GM12891 (cell line): ENCODE measurements at places on chromosomes 7 and 10.

GRCh38 chr10:3648170-3648569 is 136.8 kb downstream of the KLF6 start:
- no peak for DNase-seq

- DNase-seq = peak; percentile 76
Observed at GRCh38 chr7:44073664-44074348, 8.4 kb upstream of the PGAM2 start.

DNA sequence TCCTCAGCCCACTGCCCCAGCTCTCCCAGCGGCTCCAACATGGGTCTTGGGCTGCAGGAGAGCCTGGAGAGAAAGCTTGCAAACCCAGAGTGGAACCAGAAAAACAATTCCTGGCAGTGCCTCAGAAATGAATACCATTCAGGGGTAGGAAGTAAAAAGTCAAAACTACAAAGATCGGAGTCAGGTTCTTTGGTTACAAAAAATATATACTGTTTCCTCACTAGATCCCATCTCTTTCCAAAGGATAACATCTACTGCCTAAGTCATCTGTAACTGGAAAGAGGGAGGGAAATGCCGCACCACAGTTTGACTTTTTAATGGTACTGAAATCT is 14.9 kb downstream of the CREB3L2 start:
- DNase-seq = no peak

GRCh38 chr10:71911296-71911953 is 52.8 kb upstream of the CHST3 start:
- no peak for DNase-seq

DNA sequence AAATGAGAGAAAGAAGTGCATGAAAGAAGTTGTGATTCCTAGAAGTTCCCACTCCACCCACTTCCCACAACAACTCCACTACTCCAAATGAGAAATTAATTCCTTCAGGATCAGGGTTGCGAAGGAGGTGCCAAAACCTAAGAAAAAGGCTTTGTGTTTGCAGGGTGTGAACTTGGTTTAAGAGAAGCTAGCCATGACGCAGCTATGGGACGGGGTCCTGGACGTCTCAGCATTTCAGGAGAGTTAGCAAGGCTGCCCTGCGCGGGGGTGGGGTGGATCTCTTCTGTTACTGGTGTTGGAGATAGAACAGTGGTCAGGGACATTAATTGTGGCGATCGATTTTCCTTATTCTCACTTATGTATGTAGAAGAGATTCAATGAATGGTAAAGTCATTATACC is 61.2 kb downstream of the CHST3 start:
- DNase-seq = no peak

GRCh38 chr7:41113719-41114118 is 589.2 kb downstream of the INHBA start:
- no peak for DNase-seq
